ENCODE measurements at places on chromosomes 5 and 9.

DNA sequence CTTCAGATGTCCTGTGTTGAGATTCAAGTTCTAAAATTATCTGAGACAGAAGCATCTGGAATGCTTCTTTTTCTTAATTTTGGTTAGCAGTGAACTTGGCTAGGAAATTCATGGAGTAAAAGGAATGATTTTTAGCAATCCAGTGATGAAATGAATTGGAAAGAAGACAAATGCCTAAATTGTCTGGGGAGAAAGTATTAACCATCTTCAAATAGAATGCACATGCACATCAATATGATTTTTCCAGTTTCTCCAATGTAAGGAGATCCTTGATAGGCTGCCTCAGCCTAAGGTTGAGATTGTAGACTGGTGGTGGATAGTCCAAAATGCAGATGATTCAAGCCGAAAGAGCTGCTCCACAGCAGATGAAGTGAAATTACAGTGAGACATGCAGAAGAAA lies 106.7 kb downstream of the PCSK5 start:
- no peak overlapping the region for H3K27ac ChIP-seq
- no peaks in the 10 kb centered on the region for H3K27me3 ChIP-seq
- H3K36me3 ChIP-seq, result no peaks in the 10 kb centered on the region

DNA sequence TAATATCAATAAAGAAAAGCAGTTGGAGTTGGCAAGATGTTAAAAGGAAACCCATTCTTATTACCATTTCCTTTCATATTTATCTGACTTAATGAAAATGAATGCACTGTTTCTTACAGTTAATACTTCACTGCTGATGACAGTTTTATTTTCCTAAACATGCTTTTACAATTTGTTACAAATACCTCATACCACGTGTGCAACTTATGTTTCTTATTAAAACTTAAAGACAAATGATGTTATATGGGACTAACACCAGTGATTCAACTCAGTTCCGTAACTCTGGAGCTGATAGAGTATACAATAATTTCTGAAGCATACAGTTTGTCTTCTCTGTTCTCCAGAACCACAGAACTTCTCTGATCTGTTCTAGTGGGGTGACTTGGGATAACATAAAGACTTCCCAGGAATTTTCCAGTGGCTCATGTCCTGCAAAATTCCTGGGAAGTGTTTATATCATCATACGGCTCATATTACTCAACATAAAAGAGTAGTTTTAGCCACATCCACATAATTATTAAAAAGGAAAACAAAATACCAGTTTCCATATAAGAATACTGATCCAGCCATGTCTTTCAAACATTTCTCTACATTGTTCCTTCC lies 1259.0 kb upstream of the C9orf72 start:
- H3K4me1 ChIP-seq, result no peaks in the 10 kb centered on the region
- H3K27ac ChIP-seq, result no peak overlapping the region
- H3K27me3 ChIP-seq, result no peaks in the 10 kb centered on the region
- H3K4me3 ChIP-seq, result no peak overlapping the region
- DNase-seq, result no peak

GRCh38 chr5:78589923-78590322 lies 58.6 kb downstream of the LHFPL2 start:
- no peak for DNase-seq
- peaks cover 30% of the 10 kb centered on the region for H3K4me1 ChIP-seq
- no peak overlapping the region for H3K4me3 ChIP-seq
- H3K36me3 ChIP-seq, result no peaks in the 10 kb centered on the region
- H3K27ac ChIP-seq, result no peak overlapping the region
- H3K27me3 ChIP-seq, result no peaks in the 10 kb centered on the region

GRCh38 chr5:27722337-27722736 lies 684.0 kb upstream of the CDH9 start:
- no peaks in the 10 kb centered on the region for H3K27me3 ChIP-seq
- H3K4me3 ChIP-seq, result no peak overlapping the region
- DNase-seq, result no peak
- H3K4me1 ChIP-seq, result no peaks in the 10 kb centered on the region
- H3K27ac ChIP-seq, result no peak overlapping the region

DNA sequence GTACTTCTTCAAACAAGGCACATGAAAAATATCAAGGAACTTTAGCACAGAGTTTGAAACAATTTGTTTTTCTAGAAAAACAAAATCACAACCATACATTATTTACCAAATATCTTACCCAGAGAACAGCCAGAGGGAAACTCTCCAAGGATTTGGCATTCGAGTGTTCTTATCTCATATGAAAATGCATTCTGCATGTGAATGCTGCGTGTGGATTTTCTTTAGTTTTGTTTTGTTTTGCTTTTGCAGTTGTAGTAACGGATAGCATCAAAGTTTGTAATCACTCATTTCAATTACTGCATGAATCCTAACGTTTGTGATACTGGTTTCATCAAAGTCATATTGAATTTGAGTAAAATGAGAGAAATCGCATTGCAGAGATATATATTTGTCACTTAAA lies 28.0 kb downstream of the ADAMTSL1 start:
- H3K27ac ChIP-seq, result no peak overlapping the region
- no peak overlapping the region for H3K4me3 ChIP-seq
- no peaks in the 10 kb centered on the region for H3K27me3 ChIP-seq

DNA sequence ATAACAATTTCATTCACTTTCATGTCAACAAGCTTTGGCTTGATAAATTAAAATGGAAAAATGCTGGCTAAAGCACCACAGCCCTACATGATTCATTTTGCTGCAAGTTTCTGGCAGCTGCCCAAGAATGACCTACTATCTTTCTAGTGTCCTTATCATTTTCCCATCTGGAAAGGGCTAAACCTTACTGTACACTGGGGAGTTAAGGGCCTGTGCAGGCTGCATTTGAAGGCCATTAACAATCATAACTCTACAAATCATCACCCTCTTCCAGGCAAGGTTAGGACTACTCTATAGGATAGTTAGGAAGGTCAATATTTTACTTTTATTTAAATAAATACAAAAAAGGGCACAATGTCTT lies 579.7 kb upstream of the ZNF608 start:
- H3K36me3 ChIP-seq, result no peaks in the 10 kb centered on the region
- H3K4me1 ChIP-seq, result no peaks in the 10 kb centered on the region
- H3K27ac ChIP-seq, result no peak overlapping the region
- H3K27me3 ChIP-seq, result no peaks in the 10 kb centered on the region

- H3K27ac ChIP-seq, result no peak overlapping the region
- DNase-seq, result no peak
These were observed 9.9 kb downstream of the BTNL9 start for GRCh38 chr5:181050016-181050415.

DNA sequence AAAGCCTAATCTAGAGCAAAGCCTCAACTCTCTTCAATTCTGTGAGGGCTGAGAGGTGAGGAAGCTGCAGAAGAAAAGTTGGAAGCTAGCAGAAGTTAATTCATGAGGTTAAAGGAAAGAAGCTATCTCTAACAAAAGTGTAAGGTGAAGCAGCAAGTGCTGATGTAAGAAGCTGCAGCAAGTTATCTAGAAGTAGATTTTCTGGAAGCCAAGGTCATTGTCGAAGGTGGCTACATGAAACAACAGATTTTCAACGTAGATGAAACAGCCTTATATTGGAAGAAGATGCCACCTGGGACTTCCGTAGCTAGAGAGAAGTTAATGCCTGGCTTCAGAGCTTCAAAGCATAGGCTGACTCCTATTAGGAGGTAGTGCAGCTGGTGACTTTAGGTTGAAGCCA lies 42.0 kb downstream of the SREK1 start:
- no peaks in the 10 kb centered on the region for H3K4me1 ChIP-seq
- H3K27ac ChIP-seq, result no peak overlapping the region
- peaks cover 16% of the 10 kb centered on the region for H3K36me3 ChIP-seq
- H3K4me3 ChIP-seq, result no peak overlapping the region
- H3K27me3 ChIP-seq, result no peaks in the 10 kb centered on the region

- H3K4me3 ChIP-seq, result no peak overlapping the region
- H3K36me3 ChIP-seq, result peaks cover 96% of the 10 kb centered on the region
- H3K27me3 ChIP-seq, result no peaks in the 10 kb centered on the region
- peaks cover 20% of the 10 kb centered on the region for H3K4me1 ChIP-seq
These were observed 70.8 kb downstream of the PSMB7 start for GRCh38 chr9:124344291-124345050.

GRCh38 chr5:96752341-96753016 lies 55.3 kb downstream of the ERAP1 start:
- no peak overlapping the region for H3K4me3 ChIP-seq
- no peak overlapping the region for H3K27ac ChIP-seq
- H3K36me3 ChIP-seq, result peaks cover 100% of the 10 kb centered on the region
- no peak for DNase-seq

- no peaks in the 10 kb centered on the region for H3K27me3 ChIP-seq
- no peaks in the 10 kb centered on the region for H3K36me3 ChIP-seq
- H3K4me1 ChIP-seq, result peaks cover 53% of the 10 kb centered on the region
- peak overlapping the region; percentile 99 for H3K27ac ChIP-seq
- H3K4me3 ChIP-seq, result peak overlapping the region; percentile 29
- no peak for DNase-seq
These were observed 14.3 kb upstream of the MGAT1 start for GRCh38 chr5:180816608-180817534.

DNA sequence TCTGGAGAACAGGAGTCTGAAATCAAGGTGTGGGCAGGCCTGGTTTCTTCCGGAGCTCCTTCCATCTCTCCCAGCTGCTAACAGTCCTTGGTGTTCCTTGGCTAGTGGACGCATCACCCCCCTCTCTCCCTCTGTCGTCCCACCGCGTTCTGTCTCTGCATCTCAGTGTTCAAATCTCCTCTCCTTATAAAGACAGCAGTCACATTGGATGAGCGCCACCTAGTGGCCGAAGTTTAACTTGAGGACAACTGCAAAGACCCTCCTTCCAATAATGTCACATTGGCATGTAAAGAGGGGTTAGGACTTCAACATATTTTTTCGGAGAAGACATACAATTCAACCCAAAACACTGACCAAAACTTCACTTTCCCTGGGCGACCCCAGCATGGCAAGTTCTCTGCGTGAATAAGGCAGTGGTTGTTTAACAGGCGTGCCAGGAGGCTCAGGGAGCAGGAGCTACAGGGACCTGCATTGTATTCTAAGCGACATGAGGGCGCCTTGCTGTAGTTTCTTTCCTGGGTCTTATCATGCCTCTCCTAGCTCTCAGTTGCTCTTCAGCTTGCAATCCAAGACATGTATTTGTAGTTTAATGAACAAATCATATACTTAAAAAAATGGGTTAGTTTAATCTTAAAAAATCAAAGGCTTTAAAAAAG lies 27.9 kb upstream of the BASP1 start:
- H3K27me3 ChIP-seq, result no peaks in the 10 kb centered on the region
- H3K36me3 ChIP-seq, result no peaks in the 10 kb centered on the region
- H3K4me1 ChIP-seq, result peaks cover 24% of the 10 kb centered on the region
- DNase-seq, result peak; percentile 77
- no peak overlapping the region for H3K4me3 ChIP-seq

DNA sequence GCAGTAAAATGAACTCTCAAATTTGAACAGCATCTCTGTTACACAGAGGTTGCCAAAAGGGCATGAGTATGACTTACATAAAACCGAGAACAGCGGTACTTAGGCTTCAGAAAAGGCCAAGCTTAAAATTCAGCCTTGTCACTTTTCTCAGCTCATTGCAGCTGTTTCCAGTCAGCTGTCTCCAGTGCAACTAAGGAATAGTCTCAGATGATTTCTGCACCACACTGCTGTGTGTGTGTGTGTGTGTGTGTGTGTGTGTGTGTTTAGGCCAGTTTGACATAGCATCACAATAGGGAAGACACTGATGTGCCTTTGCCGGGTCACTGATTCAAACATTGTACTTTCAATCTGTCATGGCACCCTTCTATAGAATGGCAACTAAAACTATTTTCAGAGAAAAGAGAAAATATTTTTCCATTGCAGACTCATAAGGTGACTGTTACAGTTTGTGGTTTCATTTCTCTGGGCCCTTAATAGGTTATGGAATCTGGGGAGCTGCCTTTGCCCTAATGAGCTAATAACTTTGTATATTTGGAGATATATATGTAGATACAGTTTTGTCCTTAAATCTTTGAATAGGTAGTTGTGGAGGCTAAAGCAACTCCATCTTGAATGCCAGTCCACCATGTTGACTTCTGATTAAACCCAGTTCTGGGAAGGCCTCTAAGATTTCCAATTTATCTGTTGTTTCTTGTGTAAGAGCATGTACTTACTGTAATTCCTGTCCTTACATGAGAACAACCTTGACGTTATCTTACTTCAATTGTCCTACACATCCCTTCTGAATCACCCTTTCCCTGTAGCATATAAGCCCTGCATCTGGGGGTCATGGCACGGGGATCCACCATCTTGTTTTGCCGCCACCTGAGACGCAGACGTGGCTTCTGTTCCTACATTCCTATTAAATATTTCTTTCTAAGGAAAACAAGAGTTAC lies 4.5 kb downstream of the LSM11 start:
- peaks cover 18% of the 10 kb centered on the region for H3K36me3 ChIP-seq
- DNase-seq, result no peak
- H3K4me1 ChIP-seq, result peaks cover 14% of the 10 kb centered on the region
- H3K27me3 ChIP-seq, result no peaks in the 10 kb centered on the region
- no peak overlapping the region for H3K27ac ChIP-seq

GRCh38 chr9:74358959-74359358 lies 138.2 kb upstream of the RORB start:
- no peak for DNase-seq
- H3K36me3 ChIP-seq, result no peaks in the 10 kb centered on the region
- H3K27ac ChIP-seq, result no peak overlapping the region
- H3K4me3 ChIP-seq, result no peak overlapping the region
- no peaks in the 10 kb centered on the region for H3K27me3 ChIP-seq

- no peaks in the 10 kb centered on the region for H3K27me3 ChIP-seq
- H3K4me1 ChIP-seq, result peaks cover 34% of the 10 kb centered on the region
- H3K4me3 ChIP-seq, result no peak overlapping the region
These were observed 1.5 kb downstream of the NSMF start for GRCh38 chr9:137457406-137458193.

GRCh38 chr9:114483499-114483898 lies 21.8 kb downstream of the WHRN start:
- H3K36me3 ChIP-seq, result no peaks in the 10 kb centered on the region
- no peak for DNase-seq
- no peak overlapping the region for H3K27ac ChIP-seq
- H3K4me3 ChIP-seq, result no peak overlapping the region
- H3K27me3 ChIP-seq, result no peaks in the 10 kb centered on the region
- no peaks in the 10 kb centered on the region for H3K4me1 ChIP-seq

- no peaks in the 10 kb centered on the region for H3K27me3 ChIP-seq
- no peak for DNase-seq
These were observed 48.1 kb upstream of the RIOK2 start for GRCh38 chr5:97231025-97231636.

DNA sequence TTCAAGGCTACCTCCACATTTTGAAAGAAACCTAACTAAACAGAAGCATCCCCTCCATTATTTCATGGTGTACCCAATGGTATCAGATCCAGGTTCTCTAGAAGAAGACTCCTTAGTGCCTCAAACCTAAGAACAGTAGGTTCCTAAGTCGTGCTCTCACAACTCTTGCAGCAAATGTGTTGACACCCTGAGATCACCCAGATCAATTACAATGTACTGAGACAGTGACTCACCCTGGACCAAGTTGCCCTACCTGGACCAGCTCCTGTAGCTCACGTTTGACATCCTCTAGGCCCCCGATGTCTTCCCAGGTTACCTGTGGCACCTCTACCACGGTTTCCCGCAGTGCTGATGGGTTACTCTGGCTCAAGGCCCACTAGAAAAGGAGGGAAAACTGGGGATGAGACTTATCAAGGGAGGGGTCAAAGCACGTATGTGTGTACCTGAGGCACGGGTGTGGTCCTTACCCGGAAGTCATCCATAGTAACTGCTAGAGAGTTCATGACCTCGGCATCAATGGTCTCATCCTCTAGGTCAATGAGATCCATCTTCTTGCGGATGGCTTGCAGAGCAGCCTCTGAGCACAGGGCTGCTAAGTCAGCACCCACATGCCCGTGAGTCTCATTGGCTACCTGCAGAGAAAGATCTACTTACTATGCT lies 11.7 kb downstream of the VCP start:
- no peaks in the 10 kb centered on the region for H3K27me3 ChIP-seq
- no peaks in the 10 kb centered on the region for H3K4me1 ChIP-seq
- H3K4me3 ChIP-seq, result no peak overlapping the region
- H3K36me3 ChIP-seq, result peaks cover 100% of the 10 kb centered on the region
- DNase-seq, result no peak
